ENCODE measurements at places on chromosomes 1 and 21.
A peak's percentile ranks its signal among the peaks of the same experiment; 100 is the strongest.

- peak; percentile 26 for DNase-seq
Measured at GRCh38 chr1:159867664-159868026, 5.2 kb upstream of the VSIG8 start.

GRCh38 chr1:220957233-220957605 lies 78.0 kb downstream of the HLX start:
- no peak for DNase-seq

DNA sequence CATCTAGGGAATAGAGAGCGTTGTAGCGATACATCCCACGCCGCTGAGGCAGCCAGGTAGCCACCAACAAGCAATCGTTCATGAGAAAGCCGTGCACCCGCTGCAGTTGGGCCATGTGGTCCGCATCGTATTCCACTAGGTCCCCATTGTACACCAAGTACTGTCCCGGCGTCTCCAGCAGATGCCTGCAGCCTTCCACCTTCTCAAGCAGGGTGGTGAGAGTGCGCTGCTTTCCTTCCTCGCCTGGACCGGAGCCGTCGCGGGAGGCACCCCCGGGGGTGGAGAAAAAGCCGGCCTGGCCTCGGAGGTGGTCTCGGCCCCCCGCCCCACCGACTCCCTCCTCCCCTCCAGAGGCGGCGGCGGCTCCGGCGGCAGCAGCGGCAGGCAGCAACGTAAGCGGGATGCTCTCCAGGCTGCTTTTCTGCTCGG lies 595 bp downstream of the EXOC8 start:
- DNase-seq: peak; percentile 67

- no peak for DNase-seq
Measured at GRCh38 chr1:245079021-245079609, 75.7 kb upstream of the KIF26B start.

GRCh38 chr1:227883641-227884301 lies 64.0 kb downstream of the WNT9A start:
- no peak for DNase-seq

DNA sequence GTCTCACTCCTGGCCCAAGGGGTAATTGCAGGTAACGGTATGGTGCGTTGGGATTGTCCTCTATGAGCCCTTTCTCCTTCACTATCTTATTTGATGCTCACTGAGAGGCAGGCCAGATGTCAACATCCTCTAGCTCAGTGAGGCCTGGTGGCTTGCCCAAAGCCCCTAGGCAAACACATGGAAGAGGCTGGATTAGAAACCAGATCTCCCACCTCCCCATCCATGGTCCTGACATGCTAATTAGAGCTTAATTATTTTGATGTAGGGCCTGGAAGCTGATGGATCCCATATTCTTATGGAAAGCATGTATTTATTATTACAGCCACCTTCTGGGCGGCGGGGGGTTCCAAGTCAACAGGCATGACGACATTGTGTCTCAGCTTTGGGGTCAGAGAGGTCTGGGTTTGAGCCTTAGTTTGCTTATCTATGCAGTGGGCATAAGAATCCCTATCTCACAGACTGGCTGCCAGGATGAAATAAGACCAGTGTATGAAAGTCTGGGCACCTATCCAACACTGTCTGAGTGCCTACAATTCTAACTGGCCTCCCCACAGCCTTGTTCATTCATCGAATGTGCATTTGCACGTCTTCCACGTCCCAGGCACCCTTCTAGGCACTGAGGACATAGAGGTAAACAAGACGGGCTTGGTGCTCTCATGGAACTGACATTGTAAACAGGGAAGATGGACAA lies 6.2 kb downstream of the SMPDL3B start:
- DNase-seq: no peak

- DNase-seq: no peak
Measured at GRCh38 chr1:112285316-112285715, 110.7 kb upstream of the CTTNBP2NL start.

DNA sequence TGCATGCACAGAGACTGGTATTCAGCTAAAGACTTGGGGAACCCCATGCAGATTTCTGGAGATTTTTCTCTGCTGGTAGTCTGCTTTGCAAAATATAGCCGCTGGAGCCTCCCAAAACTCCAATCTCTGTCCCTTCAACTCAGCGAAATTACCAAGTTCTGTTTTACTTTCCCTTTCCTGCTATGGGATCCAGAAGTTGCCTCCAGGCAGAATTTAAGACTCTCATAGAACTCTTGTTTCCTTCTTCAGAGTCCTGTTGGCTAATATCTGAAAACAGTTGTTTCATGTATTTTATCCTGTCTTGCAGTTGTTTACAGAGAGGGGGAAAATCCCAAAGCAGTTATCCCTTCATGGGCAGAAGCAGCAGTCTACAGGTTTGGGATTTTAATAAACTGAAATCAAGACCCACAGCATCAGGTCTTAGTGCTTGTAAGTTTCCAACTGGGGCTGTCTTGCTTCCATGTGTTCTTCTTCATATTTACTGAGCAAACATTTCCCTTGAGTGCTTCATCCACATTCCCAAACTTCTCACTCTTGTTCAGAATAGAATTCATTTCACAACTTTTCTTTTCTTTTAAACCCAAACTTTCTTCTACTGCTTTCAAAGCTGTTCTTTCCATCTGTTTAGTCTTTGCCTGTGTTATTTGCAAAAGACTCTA lies 221.3 kb upstream of the DMRTA2 start:
- DNase-seq: no peak

- DNase-seq: no peak
Measured at GRCh38 chr21:18655931-18656330, 252.3 kb upstream of the TMPRSS15 start.

GRCh38 chr1:66732407-66733166 lies 19.7 kb upstream of the DYNLT5 start:
- no peak for DNase-seq

- no peak for DNase-seq
Measured at GRCh38 chr1:185464777-185465176, 147.7 kb upstream of the IVNS1ABP start.

- no peak for DNase-seq
Measured at GRCh38 chr1:50416150-50416527, 7.1 kb downstream of the DMRTA2 start.

DNA sequence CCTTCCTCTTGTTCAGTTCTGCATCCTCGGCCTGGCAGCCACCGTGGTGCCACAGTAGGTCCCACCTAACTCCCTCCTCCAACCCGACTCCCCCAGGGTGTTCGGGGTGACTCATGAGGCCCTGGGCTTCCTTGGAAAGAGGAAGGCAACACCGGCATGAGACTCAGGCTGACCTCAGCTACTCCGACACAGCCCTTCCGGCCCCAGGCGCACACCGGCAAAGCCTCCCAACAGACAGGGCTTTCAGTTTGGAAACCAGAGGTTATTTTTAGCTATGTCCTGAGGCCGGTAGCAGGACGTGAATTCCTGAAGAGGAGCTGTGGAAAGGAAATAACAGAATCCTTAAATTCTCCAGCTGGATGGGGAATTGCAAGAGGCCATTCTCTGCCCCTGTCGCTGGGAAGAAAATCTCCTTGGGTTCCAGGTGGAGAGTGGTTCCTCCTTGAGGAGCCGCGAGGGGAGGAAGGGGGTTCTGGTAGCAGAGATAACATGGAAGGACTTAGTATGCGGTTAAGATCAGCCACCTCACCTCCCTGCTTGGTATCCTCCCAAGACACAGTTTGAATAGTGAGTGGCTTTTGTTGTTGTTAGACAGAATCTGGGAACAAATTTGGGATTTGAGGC lies 24.4 kb downstream of the PLXNA2 start:
- DNase-seq: no peak

DNA sequence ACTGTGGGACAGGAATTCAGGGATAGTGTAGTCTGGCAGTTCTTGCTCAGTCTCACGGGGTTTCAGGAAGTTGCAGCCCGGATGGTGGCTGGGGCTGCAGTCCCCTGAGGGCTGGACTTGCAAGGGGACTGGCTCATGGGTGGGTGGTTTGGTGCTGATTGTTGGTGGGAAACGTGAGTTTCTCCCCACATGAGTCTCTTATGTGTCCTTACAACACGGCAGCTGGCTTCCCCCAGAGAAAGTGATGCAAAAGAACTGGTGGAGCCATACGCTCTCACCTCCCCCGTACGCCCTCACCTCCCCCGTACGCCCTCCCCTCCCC lies 64.9 kb downstream of the EVA1C start:
- no peak for DNase-seq

- no peak for DNase-seq
Measured at GRCh38 chr1:176559474-176559873, 96.5 kb downstream of the PAPPA2 start.

- peak; percentile 27 for DNase-seq
Measured at GRCh38 chr1:10793129-10793651, 3.3 kb downstream of the CASZ1 start.

DNA sequence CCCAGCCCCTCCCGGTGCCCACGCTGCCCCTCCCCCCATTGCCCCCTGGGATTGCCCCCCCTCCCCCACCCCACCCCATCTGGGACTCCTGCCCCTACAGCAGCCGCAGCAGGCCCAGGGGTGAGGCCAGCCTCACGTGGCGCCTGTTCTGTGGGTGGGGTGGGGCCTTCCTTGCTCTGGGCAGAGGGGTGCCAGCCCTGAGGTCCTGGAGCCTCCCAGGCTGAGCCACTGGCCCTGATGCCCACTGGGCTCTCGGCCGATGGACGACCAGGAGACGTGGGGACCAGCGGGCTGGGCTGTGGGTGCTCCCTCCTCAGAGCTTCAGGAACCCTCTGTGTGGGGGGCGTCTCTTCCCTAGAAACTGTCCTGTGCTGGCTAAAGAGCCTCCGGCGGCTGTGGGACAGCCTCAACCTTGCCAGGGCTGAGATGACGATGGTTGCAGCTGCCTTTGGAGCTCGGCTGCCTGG lies 5.8 kb upstream of the C1orf159 start:
- DNase-seq: no peak

GRCh38 chr1:203871114-203871880 lies 9.9 kb downstream of the SNRPE start:
- peak; percentile 33 for DNase-seq

GRCh38 chr1:39154553-39155421 lies 49.7 kb upstream of the MACF1 start:
- no peak for DNase-seq

- DNase-seq: peak; percentile 27
Measured at GRCh38 chr1:93591676-93592550, 89.7 kb downstream of the BCAR3 start.

DNA sequence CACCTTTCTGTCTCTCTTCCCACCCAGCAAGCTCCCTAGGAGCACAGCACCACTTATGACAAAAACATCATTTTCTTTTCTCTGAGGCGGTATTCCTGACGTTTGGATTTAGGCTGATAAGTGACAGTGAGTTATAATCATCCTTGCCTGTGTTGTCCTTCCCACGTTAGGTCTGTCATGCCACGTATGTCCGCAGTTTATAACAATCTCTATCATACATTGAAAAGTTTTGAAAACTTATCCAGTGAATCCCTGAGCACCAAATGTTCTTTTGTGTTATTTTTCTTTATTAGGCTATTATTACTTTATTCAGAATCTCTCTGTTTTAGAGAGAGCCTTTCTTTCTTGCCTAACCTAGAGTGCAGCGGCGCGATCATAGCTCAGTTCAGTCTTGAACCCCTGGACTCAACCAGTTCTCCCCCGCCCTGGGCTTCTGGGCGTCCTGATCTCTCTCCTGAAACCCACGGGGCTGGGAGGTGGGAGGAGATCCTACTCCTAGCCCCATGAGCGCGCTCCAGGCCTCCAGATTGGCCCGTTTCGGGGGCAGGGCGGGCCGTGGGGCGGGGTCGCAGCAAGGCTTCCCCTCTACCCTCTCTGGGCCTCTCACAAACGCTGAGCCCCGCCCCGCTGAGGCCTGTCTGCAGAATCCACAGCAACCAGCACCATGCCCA lies at the start of gene GSTM2:
GSTM2 (plus strand) TSS at position 606 of the 671 bp plus-strand sequence; CDS start at position 665, 59 bp downstream.
- DNase-seq: peak; percentile 96

GRCh38 chr1:98351561-98351960 lies 310.0 kb upstream of the SNX7 start:
- DNase-seq: no peak

GRCh38 chr1:13764588-13765332 lies 64.8 kb downstream of the PRDM2 start:
- DNase-seq: peak; percentile 26

DNA sequence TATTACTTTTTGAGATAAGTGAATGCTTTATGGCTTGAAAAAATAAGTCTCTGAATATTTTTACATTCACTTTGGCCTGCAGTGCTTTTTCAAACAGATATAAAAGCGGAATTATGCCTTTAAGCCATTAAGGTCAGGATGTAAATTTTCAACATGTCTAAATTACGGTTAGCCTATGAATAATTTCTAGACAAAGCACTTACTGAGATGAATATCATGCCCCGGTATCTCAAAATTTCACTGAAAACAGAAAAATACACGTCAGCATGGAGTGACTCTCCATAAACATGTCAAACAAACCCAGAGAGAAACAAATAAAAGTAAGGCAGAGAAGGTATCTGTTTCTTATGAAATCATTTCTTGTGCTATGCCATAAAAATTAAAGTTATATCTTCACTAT lies 853.9 kb downstream of the KCNT2 start:
- no peak for DNase-seq

All from nephron progenitor cell (in vitro differentiated cells).